ENCODE measurements at places on chromosomes 1 and 21.

DNA sequence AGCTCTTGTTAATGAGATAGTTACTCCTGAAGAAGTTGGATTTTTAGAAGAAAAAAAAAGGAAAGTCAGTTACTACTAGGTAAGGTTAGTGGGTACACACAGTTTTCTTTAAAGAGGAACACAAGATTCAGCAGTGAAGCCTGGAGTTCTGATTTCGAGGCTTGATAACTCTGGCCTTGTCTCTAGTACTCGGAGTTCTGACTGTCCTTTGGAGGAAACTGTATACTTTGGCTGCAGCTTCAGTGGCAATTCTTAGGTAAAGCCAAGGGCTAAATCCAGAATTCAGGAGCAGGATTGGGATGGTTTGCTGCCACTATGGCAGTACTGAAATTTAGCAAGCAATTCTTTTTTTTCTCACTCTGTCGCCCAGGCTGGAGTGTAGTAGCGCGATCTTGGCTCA lies 9.2 kb downstream of the ACADM start:
- DNase-seq = no peak

GRCh38 chr1:157969697-157970485 lies 23.6 kb upstream of the KIRREL1 start:
- no peak for DNase-seq

DNA sequence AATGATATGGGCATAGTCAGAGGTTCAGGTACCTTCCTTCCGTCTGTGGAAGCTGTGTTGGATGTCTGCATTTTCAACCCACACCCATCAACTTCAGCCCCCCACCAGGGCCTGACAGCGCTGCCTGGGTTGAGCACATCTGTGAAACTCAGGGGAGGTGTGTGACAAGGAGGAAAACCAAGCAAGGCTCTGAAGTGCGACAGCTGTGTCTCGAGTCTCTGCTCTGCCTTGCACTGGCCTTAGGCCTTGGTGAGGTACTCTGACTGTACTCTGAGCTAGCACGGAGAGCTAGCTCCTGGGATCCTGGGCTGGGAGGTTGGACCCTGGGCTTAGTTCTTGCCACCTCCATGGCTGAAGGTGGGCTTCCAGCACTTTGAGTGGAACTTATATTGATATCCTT lies 9.1 kb downstream of the VANGL2 start:
- no peak for DNase-seq

DNA sequence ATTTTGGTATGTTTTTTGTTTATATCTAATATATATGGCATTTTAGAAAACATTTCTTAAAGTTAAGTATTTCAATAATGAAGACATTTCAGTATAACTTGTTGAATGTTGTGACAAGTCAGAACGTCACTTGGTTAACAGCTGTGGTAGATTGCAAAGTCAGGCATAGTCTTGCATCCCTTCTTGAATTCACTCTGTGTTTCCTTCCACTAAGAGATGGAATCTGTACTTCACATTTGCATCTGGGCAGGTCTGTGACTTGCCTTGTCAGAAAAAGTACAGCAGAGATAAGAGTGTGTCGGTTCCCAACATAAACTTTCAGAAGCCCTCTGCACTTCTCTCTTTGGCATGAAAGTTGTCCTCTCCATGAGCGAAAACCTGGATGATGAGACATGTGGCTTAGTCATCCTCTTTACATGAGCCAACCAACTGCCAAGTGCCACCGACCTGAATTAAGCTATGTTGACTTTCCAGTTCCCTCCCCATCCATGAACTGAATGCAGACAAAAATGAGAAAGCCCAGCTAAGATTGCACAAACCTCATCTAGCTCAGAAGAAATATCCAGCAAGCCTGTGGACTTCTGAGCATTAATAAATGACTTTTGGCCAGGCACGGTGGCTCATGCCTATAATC lies 1730.2 kb downstream of the MRPL39 start:
- no peak for DNase-seq

DNA sequence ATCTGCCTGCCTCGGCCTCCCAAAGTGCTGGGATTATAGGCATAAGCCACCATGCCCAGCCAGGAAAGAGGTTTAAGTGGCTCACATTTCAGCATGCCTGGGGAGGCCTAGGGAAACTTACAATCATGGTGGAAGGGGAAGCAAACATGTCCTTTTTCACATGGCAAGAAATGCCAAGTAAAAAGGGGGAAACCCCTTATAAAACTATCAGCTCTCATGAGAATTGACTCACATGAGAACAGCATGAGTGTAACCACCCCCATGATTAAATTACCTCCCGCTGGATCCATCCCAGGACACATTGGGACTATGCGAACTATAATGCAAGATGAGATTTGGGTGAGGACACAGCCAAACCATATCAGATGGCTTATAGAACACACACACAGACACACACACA lies 8.8 kb upstream of the KLHL12 start:
- no peak for DNase-seq

DNA sequence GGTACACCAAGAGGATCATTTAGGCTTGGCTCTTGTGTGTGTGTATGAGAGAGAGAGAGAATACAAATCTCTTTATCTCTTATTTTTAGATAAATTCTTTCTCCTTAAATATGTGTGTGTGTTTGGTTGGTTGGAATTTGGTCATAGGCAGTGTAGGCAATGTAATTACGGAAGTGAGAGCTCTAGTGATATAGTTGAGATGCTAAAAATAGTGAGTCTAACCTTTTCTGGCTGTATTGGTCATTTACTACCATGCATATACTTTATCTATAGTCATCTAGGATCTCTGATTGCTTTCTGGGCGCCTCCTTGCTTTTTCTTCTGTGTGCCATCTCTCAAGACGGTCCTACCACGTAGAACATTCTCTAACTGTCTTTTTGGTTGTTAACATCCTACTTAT lies 250.2 kb downstream of the NUF2 start:
- DNase-seq = no peak

- DNase-seq = no peak
These were observed 1.2 kb downstream of the IPO13 start for GRCh38 chr1:43947874-43948437.

- no peak for DNase-seq
These were observed 52.0 kb upstream of the KCNK1 start for GRCh38 chr1:233561708-233562426.

- DNase-seq = peak; percentile 25
These were observed 35.8 kb downstream of the SLC2A1 start for GRCh38 chr1:42922687-42923366.

DNA sequence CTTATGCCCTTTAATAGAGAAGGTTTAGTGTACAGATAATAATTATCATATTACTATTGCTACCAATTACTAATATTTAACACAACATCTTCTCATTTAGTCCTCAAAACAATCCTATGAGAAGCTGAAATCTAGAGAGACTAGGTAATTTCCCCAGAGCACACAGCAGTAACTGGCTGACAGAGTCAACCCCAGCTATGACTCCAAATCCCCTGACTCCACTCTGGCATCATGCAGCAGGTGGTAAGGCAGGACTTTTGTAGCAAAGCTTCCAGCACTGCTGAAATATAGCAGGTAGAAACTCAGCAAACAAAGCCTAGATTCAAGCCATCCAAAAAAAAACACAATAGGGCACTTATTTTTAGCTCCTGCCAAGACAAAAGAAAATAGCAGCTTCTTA lies 79.3 kb upstream of the RGS2 start:
- no peak for DNase-seq

DNA sequence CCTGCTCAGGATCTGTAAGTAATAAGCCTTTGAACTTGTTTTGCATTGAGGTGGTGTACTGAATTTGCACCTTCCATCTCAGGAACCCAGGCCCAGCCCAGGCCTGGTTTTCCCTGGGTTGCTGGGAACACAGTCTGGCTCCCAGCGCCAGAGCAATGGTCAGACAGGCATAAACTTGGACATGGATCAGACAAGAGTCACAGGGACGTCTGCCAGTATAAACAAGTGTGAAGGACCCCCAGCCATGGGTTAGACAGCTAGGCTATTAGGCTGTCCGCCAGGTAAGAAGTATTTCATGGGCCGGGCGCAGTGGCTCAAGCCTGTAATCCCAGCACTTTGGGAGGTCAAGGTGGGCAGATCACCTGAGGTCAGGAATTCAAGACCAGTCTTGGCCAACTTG lies 5.5 kb downstream of the IFNLR1 start:
- DNase-seq = no peak

GRCh38 chr21:43283136-43283924 lies 114.5 kb downstream of the CRYAA start:
- no peak for DNase-seq

DNA sequence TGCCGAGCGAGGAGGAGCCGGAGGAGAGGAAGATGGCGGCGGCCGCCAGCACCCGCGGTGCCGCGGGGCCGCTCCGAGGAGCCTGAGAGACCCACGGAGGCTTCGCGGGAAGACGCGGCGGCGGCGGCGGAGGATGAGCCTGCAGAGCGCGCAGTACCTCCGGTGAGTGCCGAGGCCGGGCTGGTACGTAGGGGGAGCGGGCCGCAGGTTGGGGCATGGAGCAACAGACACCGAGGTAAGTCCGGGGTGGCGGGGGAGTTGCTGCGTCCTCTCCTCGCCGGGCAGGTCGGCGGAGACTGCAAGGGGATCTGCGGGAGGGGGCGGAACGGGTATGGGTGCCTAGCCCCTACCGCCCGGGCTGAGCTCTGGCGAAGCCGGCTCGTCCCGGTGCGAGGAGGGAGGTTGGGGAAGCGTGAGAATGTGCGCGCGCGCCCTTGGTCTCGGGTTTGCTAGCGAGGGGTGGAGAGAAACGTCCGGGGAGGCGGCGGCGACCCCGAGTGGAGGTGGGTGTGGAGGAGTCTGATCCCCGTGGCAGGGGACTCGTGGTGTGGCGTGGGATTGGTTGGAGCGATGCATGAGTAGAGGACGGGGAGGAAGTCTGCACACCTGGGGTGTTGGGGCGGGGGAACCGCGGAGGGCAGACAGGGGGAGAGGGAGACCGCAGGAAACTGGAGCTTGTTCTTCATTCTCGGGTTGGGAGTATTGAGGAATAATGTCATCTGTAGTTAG lies at the start of gene SMG7:
Gene SMG7 (plus strand): TSS at position 12 of the 729 bp plus-strand sequence. CDS start 122 bp downstream, at position 134.
- peak; percentile 65 for DNase-seq

DNA sequence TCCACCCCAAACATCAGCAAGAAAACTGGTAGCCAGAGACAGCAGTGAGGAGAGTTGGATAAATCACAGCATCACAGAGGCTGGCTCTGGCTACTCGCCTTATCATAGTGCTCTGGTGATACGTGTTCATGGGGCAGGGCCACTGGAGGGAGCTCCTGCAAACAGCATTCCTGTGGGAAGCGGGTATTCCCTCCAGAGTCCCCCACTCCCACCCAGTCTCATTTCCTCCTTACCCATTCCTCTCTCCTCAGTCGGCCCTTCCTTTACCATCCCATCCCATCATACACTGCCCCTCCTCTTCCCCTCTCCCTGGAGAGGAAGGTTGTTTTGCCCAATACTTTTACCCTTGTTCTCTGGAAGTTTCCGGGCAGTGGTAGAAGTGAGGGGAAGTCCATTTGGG lies 7.1 kb downstream of the NHLH2 start:
- no peak for DNase-seq

GRCh38 chr1:211259638-211260126 lies 516 bp downstream of the RCOR3 start:
- DNase-seq = no peak

DNA sequence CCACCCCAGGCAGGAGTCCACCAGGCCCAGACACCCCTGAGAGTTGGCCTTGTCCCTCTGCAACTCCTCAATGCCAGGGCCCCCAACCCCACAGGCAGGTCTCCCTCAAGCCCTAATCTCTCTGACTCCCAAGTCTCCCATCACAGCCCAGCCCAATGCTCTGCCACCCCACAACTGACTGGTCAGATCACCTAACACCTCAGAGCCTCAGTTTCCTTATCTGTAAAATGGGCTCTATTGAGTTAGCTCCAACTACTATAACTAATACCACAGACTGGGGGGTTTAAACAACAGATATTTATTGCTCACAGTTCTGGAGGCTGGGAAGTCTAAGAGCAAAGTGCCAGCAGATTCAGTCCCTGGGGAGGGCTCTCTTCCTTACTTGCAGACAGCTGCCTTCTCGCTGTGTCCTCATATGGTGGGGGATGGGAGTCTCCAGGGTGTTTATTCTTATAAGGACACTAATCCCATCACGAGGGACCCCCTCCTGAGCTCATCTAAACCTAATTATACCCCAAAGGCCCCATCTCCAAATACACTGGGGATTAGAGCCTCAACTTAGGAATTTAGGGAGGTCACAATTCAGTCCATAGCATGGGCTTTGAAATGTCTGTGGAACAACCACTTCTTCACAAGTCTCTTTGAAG lies 34.9 kb upstream of the ZC3H12A start:
- DNase-seq = no peak

DNA sequence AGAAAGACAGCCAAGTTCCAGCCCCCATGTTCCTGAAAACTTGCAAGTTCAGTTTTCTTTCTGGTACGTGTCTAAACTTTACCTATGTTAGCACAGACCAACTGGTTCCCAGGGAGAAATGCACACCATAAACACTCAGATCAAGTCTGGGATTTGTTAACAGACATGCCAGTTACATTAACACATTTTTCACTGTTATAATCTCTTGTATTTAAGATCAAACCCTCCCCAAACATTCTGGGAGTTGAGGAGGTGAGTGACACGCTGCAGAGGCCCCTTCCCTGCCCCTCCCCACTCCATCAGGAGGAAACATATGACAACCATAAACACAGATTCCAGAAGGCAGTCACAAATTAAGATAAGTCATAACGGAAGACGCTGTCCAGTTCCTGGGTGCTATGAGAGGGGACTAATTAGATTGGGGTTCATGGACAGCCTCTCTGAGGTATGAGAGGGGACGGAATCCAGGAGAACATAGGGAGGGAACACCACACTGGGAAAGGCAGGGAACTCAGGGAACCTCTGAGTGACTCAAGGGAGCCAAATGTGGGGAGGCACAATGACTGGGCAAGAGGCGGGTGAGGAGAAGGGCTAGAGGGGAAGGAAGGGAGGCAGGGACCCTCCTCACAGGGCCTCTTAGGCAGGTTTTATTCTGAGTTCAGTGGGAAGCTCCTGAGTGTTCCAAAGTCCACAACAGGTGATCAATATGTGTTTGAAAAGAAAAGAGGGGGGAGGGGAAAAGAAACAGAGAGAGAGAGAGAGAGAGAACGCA lies 25.0 kb downstream of the DUSP10 start:
- DNase-seq = no peak

DNA sequence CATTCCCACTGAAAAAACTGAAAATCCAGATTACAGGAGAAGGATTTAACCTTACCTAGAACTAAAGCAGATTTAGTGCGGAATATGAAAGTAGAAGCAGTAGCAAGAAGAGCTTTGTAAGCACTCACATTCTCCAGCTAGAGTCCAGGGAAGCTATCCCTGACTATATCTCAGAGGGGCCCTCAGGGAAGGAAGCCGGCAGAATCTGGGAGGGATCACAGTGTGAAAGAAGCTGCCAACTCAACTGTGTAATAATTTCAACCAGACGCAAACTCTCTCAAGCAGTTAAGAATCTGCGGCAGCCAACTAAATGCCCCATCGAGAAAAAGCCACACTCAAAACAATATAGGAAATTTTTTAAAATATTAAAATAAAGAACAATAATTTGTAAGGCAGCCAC lies 163.8 kb downstream of the EIF4G3 start:
- DNase-seq = no peak

GRCh38 chr1:17163789-17164666 lies 40.9 kb upstream of the PADI1 start:
- DNase-seq = no peak

DNA sequence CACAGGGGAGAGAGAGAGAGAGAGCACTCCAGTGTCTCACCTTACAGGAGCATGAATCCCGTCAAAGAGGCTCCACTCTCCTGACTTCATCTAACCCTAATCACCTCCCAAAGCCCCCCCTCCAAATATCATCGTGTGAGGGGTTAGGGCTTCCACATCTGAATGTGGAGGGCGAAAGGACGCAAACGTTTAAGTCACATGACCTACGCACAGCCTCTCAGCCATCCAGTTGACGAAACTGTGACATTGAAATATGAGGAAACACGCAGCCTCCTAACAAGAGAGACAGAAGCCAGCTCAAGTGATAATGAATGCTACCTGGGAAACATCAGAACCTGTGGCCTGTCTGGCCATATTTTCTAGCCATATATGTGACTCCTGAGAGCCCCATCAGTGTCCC lies 63.7 kb downstream of the MATN1 start:
- DNase-seq = no peak
